T1000 (cell line): ENCODE measurements at places on chromosomes 7 and 10.

- no peak for DNase-seq
Observed at GRCh38 chr10:42982891-42983506, 93.9 kb upstream of the RET start.

DNA sequence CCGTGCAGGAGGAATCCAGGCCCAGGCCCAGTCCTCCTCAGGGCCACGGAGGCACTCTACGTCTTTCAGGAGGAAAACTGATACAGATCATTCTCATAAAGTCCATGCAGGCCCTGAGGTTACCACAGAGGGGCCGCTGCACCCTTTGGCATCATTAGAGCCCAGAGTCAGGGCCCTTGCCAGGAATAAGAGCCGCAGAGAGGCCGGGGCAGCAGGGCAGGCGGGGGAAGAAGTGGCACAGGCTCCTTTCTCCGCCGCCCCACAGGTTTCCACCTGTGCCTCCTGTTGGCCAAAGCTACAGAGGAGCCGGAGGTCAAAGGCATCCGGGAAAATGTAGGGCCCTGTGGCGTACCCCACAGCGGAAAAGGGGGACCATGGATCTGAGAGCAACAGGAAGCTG lies 366.6 kb upstream of the SHH start:
- DNase-seq, result no peak

DNA sequence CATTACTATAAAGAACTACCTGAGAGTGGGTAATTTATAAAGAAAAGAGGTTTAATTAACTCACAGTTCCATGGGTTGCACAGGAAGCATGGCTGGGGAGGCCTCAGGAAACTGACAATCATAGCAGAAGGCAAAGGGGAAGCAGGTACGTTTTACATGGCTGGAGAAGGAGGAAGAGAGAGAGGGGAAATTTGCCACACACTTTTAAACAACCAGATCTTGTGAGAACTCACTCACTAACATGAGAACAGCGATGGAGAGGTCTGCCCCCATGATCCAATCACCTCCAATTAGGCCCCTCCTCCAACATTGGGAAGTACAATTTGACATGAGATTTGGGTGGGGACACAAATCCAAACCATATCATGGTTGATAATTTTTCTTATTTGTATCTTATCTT lies 51.8 kb upstream of the PPP1R9A start:
- no peak for DNase-seq

DNA sequence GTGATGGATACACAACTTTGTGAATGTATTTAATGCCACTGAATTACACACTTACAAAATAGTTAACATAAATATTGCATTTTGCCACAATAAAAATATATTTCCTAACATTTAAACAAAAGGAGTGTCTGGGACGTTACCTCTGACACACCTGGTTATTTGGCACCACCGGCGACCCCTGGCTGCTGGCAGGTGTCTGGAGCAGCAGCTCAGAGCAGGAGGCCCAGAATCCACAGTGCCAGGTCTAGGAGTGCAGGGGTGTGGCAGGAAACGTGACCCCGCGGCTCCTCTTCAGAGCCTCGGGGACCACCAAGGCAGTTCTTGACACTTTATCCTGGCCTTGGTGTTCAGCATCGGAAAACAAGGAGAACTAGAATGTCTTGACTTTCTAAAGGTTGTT lies 46.3 kb downstream of the MGMT start:
- DNase-seq, result no peak

DNA sequence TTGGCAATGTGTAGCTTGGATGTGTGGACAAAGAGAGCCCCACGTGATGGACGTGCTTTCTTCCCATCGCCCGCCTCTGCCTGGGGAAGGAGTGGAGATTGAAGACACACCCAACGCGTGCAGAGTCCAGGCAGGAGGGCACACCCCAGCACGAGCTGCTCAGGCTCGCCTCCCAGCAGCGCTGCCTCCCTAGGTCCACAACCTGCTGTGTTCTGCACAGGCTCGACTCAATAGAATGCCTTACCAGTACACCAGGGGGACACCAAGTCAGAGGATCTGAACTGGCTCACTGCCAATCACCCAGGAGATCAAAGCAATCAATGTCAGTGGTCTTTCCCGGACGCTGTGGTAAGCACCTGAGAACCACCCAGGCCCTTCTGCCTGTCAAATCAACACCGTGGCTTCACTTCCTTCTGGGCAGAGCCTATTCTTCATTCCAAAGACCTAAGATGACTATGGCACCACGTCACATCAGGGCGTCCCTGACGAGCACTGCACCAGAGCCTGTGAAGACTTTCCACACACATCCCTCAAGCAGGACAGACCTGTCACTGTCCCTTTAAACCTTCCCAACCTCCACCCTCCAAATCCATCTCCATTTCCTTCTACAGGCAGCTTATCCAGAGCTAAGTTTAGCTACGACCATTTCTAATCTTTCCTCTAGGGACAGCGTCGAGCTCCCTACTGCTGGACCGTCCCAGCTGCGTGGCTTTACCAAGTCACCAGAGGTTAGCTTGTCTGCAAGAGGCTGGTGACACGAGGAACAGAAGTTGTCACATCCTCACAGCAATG lies 72.3 kb downstream of the AMZ1 start:
- DNase-seq, result no peak

GRCh38 chr10:72846238-72846637 lies 47.3 kb upstream of the OIT3 start:
- peak; percentile 19 for DNase-seq

GRCh38 chr7:148723166-148723559 lies 24.5 kb downstream of the CUL1 start:
- no peak for DNase-seq

DNA sequence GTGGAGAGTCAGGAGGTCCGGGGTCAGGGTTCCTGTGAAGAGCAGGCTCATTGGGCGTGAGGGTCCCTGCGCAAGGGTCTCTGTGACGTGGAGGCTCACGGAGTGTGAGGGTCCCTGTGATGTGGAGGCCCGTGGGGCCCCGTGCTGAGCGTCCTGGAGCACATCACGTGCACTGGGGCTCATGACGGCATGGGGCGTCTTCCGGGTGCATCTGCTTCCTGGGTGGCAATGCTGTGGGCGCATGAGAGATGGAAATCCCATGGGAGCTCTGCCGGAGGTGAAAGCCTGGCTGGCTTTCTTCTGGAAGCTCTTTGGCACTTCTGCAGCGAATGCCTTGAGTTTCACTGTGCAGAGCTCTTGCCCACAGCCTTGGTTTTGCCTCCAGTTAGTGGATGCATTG lies 71.4 kb downstream of the WDR37 start:
- DNase-seq, result no peak
